ENCODE measurements at places on chromosomes 7 and 10.

DNA sequence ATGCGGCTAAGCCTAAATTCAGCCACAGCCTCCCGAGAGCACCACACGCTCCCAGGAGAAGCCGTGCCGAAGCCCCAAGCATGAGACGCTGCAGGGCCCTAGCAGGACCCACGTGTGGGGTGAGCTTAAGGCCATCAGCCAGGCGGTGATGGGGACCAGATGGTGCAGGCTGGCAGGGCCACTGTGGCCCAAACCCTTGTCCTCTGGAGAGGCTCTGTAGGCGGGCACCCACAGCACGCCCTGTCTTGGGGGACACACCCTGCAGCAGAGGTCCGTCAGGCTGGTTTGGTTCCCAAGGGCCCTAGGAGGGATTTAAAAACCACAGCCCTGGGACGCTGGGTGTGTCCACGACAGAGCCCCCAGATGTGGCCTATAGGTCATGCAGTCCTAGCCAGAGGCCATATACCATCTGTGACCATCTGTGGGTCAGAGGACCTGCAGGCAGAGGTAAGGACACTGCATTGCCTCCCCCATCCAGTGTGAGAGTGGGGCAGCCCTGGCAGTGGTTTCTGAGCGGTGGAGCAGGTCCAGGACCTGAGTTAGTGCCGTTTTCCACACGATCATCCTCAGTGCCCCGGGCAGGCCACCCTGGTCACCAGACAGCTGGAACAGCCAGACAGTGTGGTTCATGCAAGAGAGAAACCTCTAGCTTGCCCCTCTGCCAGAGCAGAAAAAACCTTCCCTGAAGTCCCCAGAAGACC, 39.6 kb upstream of the INPP5A start:
- DNase-seq: peak; percentile 46

- peak; percentile 47 for DNase-seq
These were observed 28.9 kb downstream of the MGAM start for GRCh38 chr7:142024547-142024946.

- DNase-seq: no peak
These were observed 2.7 kb upstream of the ARHGAP22 start for GRCh38 chr10:48607356-48608278.

DNA sequence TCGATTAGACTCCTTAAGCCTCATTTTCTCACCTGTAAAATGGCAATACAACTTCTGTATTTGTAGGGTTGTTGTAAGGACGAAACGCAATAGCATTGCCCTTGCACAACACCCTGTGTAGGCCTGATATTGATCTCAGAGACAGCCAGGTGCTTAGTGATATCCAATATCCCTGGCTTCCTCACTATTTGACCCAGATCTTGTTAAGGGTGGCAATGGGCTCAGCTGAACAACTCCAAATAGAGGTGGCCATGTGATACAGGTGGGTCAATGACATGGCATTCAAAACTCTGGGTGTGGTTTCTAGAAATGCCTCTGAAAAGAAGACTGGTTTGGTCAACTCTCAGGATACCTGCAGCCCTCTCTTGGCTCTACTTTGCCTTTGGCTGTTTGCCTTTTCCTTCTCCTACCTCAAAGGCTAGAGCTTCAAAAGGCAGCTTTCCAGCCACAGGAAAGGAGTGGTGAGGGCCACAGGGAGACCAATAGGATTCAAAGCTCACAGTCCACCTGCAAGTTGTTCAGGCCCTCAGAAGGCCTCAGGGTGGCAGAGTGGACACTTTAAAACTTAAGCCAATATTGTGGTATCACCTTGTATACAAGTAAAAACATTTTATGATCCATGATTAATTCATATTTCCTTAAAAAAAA, 14.9 kb upstream of the GATAD1 start:
- no peak for DNase-seq

GRCh38 chr10:47406870-47407691, 23.0 kb upstream of the ZNF488 start:
- no peak for DNase-seq

DNA sequence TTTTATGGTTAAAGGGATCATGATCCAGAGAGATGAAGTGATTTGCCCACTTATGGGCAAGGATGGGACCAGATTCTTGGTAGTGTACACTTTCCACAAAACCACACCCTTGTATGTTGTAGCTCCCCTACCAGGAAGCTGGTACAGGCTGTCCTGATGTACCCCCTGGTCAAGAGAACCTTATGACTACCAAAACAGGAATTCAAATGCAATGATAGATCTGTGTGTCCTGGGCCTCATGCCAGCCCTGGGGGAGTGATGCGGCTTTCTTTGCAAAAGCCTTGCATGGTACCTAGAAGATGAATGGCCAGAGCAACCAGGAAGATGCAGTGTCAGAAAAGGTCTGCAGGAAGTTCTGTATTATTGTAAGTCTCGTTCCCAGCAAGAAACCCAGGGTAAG, 94.9 kb upstream of the AGK start:
- DNase-seq: no peak

- no peak for DNase-seq
These were observed 1064.9 kb downstream of the NXPH1 start for GRCh38 chr7:9498303-9498702.

DNA sequence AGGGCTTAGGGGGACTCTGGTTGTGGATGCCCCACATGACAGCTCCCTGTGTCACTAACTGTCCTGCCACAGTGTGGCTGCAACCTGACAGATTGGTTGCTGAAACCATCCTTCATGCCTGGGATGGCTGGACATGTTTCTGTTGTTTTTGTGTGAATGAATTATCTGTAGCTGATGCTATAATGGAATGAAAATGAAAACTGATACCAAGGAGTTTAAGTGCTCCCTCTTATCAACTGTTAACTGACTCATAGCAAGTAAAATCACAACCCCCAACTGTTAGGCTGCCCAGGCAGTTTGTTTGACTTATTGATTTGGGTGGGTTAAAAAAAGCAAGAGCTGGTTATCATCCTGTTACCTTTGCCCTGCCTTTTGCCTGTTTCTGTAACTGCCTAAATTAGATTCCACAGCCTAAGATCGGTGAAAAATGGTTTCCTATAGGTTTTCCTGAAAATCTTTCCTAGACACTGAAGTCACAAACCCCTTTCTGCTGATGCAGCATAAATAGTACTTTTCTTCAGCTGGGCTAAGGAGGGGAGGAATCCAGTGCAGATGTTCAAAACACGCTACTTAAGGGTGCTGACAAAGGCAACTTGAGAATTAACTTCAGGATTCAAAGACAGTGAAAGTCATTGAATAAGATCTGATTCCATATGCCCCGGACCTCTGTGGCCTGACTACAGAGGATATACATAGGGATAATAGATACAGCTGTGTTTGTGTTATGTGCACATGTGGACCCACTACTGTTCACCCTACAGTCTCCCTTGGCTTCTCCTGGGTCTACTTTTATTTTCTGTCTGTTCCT, 5.7 kb downstream of the FRAT2 start:
- no peak for DNase-seq

DNA sequence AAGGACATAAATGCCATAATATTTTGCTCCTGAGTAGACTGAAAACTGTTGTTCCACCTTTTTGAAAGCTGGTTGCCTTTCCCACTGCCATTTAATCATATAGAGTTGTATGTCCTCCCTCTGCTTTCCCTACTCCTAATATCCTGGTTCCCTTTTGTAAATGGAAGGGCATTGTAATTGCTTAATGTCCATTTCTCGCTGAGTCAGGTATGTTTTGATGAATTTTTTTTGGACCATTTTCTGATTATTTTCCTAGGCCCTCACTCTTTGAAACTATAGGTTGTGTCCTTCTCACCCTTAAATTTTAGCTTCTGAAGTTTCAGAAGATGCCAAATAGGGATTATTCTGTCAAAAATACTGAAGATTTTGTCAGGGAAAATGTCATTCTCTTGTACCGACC, 45.5 kb downstream of the WAC start:
- no peak for DNase-seq

DNA sequence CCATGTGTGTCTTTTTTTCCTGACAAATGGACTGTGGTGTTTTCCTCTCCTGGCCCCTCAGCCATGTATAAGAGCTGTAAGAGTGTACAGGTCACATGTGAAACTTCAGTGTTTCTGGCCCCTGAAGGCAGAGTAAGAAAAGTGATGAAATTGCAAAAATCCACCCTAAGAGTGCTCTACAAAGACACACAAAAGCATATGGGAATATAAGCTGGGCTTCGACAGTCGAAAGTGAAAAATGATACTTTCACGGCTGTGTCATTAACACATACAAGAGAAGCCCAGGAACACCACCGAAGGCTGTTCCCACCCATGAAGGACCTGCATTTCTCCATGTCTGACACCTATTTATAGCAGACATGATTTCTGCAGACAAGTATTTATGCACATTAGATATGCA, 192.2 kb downstream of the PARD3 start:
- no peak for DNase-seq

GRCh38 chr10:132178046-132178445, 8.7 kb upstream of the DPYSL4 start:
- no peak for DNase-seq

GRCh38 chr7:158733775-158734494, 29.3 kb upstream of the NCAPG2 start:
- DNase-seq: no peak

DNA sequence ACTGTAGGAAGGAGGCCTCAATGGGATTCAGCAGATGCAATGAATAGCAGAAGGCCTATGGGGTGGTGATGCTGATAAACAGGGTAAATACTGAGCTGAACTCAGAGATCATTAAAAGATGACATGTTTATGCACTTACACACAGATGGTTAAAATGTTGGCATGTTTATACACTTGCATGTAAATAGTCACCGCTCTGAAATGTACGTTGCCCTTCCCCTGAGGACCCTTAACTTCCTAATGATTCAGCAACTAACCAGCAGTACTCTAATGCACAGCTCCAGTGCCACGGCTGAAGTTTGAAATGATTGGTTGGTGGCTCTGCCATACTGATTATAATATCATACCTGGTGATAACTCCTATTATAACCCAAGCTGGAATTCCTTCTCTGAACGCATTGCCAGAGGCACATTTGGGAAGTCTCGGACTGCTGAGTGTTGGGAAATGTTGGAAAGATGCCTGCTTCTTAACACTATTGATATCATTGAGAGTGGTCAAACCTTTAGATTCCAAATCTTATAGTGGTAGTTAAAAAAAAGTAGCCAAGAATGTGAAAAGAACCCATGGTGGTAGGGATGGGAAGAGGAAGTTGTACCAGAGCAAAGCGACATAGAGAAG, 3.7 kb upstream of the CAV1 start:
- DNase-seq: no peak

DNA sequence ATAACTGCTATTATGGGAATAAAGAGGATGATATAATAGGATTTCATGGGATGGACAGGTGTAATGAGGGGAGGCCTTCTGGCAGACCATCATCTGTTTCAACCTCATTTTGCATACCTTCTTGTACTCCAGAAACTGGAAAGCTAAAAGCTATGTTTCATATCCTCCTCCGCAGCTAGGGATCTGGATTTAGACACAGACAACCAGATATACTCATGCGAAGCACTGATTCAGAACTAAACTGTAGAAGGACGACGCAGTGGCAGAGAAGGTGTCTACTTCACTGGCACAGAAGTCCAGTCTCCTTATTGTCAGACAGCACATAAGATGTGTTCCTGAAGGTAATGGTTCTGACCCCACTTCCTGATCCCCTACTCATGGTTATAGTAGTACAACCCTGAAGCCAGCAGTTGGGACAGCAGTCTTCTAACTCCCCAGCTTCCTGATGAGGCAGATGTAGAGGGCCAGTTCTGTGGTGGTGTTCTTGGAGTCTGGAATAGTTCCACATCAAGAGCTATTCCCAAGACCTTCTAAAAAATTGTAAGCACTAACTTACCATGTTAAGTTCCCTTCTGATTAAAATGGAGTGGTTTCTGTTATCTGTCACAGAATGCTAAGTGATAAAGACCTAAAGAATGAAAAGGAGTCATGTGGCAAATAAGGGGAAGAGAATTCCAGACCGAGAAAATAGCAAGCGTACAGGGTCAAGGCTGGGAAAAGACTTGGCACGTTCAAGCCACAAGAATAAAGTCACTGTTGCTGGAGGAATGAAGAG, 550.3 kb downstream of the GRM8 start:
- DNase-seq: no peak

- peak; percentile 72 for DNase-seq
These were observed 68.6 kb upstream of the MEOX2 start for GRCh38 chr7:15755061-15755460.

DNA sequence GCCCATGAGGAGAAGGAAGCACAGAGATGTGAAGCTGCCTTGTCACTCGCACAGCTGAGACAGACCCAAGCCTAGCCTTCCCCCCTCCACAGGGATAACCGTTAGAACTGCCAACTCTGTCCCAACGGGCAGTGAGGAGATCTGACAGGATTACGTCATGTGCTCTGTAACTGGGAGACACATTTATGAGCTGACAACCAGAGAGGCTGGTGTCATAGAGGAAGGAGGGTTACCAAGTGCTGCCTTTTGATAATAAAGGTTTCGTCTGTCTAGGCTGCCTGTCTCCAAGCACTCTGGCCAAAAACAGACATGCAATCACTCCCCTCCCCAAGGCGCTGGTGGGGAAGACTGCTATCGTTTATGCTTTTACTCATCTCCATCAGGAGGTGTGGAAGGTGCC, 165.9 kb downstream of the PLXNA4 start:
- peak; percentile 85 for DNase-seq

DNA sequence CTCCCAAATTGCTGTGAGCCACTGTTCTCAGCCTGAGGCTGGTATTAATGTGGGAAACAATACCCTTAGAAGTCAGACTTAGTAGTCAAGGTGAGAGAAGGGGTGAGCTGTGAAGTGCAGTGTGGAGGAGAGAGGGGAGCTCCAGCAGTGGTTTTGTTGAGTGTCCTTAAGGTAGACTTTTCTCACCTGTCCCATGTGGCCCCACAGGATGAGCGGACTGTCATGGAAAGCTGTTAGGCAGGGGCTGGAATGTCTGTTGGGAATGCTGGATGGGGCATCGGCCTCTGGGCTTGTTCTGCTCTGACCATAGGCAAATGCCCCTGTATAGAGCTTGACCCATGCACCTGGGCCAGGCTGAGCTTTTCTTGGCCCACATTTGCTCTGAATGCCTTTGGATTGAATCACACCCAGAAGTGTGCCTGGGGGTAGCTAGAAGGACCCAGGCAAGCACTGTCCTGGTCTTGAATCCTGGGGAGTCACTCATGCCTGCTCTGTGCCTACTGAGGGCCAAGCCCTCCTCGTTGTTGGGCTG, 36.3 kb upstream of the SH2D4B start:
- peak; percentile 29 for DNase-seq

GRCh38 chr10:42924484-42924883, 141.9 kb downstream of the BMS1 start:
- no peak for DNase-seq

DNA sequence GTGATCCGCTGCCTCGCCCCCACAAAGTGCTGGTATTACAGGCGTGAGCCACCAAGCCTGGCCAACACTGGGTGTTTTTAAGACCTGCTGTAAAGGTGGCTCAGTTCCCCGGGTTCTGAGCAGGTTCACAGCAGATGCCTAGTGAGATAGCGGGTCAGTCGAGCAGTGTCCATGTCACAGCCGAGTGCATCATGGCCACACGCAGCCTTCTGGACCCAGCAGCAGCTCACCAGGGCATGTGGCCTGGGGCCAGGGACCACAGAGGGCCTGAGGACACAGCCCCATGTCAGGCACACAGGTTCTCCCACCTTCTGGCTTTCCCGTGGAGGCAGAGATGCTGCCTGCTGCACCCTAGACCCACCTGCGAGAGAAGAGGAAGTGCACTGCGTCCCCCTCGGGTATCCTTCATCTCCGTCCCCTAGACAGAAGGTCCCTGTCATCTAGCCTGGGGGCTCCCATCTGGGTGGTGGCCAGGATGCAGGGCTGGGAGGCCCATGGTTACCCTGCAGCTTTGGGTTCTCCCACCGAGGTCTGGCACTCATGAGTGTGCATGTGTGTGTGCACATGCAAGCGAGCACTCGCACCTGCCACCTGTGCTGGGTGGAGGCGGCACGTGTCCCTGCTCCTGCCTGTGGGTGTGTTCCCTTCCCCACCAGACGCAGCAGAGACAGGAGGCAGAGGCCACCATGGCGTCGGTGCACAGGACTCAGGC, 98.6 kb downstream of the NKX6-2 start:
- DNase-seq: peak; percentile 77
